ENCODE measurements at places on chromosomes 6 and 20.

DNA sequence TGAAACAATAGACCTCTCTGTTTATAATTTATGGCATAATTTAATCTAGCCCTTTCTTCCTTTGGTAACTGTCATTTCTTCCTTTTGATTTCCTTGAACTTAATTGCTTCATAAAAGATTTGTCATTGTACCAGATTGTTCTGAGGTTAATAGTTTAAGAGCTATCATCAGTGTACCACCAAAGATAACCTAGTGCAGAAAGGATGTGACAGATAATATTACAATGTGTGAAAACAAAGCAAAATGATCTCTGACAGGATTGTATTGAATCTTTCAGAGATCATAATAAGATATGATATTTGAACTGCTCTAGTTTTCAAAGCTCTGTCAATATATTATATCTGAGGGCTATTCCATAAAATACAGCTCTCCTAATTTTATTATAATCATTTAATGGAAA is 132.1 kb upstream of the PTCHD4 start:
- DNase-seq = no peak
- H3K27ac ChIP-seq = no peak overlapping the region
- no peak overlapping the region for H3K4me3 ChIP-seq
- no peaks in the 10 kb centered on the region for H3K27me3 ChIP-seq

DNA sequence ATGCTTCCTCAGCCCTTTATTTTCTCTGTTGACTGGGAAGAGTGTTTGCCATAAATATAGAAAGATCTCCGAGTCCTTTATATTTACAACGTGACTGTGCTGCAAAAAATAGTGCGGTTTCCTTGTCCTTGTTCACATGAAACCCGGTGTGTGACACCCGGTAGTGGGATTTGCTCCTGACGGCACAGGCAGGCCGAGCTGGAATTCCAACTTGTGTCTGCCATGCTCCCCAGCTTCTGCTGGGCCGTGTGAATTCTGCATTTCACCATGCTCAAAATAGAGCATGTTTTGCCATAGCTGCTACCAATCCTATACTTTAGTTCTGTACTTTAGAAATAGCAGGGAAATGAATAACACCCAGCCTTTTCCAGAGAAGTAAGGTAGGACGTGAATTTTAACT is 60.3 kb upstream of the PDE10A start:
- H3K4me3 ChIP-seq = no peak overlapping the region
- H3K27ac ChIP-seq = no peak overlapping the region
- no peaks in the 10 kb centered on the region for H3K27me3 ChIP-seq
- no peaks in the 10 kb centered on the region for H3K36me3 ChIP-seq
- DNase-seq = no peak

GRCh38 chr6:30857549-30857948 is 26.8 kb upstream of the DDR1 start:
- peaks cover 7% of the 10 kb centered on the region for H3K27me3 ChIP-seq
- DNase-seq = no peak
- H3K4me1 ChIP-seq = no peaks in the 10 kb centered on the region
- no peak overlapping the region for H3K4me3 ChIP-seq
- H3K36me3 ChIP-seq = no peaks in the 10 kb centered on the region

GRCh38 chr20:53555816-53556215 is 37.8 kb downstream of the ZNF217 start:
- no peak for DNase-seq
- H3K27ac ChIP-seq = no peak overlapping the region
- H3K36me3 ChIP-seq = no peaks in the 10 kb centered on the region

DNA sequence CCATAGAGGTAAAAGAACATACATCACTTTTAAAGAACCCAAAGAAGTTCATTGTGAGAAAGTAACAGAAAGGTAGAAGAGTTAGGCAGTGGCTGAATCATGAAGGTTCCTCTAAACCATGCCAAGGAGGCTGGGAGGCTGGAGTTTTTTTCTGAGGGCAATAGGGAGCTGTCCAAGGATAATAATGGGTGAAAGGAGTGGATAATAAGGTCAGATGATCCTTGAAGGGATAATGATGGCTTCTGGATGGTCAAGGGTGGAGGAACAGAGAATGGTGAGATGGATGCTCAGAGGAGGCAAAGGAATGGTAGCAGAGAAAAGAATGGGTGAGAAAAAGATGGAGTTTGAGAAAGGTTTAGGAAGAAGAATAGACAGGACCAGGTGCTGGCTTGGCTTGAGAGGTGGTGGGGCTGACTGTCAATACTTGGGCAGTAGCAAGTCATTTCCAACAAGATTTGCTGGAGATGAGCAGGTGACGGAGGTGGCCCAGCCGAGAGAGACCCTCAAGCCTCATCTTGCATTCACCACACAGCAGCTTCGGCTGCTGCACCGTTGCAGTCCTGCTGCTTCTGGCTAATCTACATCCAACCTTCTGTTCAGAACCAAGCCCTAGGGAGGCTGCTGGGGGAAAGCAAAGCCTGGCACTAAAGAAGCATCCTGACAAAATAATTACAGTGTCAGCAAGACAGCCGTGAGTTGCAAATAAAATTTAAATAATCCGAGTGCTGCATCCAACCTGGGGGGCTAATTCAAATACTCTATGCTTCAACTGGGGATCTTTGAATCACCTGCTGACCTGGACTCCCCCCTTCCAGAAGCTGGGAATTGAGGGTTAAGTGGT is 131.2 kb upstream of the KCNG1 start:
- H3K27me3 ChIP-seq = peaks cover 15% of the 10 kb centered on the region
- H3K27ac ChIP-seq = no peak overlapping the region
- no peaks in the 10 kb centered on the region for H3K36me3 ChIP-seq
- no peak for DNase-seq
- H3K4me1 ChIP-seq = no peaks in the 10 kb centered on the region
- H3K4me3 ChIP-seq = no peak overlapping the region

DNA sequence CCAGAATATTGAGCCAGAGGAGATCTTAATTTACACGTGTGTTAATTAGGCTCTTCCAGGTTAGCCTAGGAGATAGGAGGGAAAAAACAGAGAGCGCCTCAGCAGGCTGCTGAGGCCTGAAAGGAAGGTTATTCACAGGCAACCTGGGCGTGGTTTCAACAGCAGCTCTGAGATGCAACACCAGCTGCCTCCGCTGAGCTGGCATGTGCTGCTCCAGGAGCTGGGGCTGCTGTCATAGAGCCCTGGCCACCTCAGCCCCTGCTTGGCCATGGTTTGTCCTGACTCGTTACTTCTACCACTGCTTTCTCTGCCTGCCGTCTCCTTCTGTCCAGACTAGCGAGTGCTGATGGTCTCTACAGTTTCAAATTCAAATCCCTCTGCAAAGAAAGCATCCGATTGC is 32.4 kb upstream of the RPP40 start:
- H3K4me1 ChIP-seq = no peaks in the 10 kb centered on the region
- no peak overlapping the region for H3K4me3 ChIP-seq
- H3K27me3 ChIP-seq = no peaks in the 10 kb centered on the region
- no peak overlapping the region for H3K27ac ChIP-seq

DNA sequence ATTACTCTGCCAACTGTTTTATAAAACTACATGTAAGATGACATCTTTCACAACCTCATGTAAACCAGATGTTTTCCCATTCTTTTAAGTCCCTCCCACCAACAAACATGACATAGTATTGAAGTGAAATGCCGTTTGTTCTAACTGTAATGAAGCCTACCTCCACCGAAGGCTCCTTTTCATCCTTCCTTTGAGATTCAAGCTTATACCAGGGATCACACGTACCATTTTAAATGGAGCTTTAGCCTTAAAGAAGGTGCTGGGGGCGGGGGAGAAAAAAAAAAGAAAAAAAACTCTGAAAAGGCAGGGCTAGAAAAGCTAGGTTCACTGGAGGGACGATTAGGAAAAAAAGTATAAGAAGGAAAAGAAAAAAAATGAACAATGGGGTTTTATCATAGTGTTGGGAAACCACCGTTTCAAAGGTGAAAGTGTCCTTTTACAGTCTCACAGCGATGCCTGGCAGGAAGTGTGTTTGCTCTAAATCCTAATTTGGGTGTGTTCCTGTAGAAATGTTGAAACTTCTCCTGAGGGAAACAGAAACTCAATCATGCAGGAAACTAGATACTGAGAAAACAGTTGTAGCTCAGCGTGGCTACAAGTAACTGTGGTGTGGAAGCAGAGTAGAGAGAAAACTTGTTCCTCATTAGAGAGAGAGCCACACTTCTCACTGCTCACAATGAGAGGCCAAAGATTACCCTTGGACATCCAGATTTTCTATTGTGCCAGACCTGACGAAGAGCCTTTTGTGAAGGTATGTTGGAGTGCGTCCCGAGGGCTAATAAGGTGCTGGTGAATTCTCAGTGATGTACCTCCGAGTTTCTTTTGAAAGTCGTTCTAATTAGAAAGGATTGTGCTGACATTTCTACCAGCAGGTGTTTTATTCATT is 37.6 kb upstream of the HINT3 start:
- H3K27me3 ChIP-seq = no peaks in the 10 kb centered on the region
- DNase-seq = peak; percentile 81
- no peak overlapping the region for H3K4me3 ChIP-seq
- peak overlapping the region; percentile 51 for H3K27ac ChIP-seq
- peaks cover 3% of the 10 kb centered on the region for H3K4me1 ChIP-seq
